GM23338 (cell line): ENCODE measurements at places on chromosomes 16 and 17.

- no peak for DNase-seq
These were observed 23.9 kb upstream of the TAT start for GRCh38 chr16:71600822-71601221.

- no peak for DNase-seq
These were observed 20.3 kb downstream of the TRIM25 start for GRCh38 chr17:56893503-56893902.

DNA sequence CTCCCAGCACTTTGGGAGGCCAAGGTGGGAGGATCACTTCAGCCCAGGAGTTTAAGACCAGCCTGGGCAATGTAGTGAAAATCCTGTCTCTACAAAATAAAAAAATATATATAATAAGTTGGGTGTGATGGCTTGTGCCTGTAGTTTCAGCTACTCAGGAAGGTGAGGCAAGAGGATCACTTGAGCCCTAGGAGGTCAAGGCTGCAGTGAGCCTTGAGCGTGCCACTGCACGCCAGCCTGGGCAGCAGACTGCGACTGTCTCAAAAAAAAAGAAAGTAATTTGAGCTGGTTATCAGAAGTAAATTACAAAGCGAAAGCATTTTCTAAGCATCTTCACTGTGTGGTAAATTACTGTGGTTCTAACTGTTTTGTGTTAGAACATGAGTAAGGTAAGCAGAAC lies 66.2 kb downstream of the NQO1 start:
- no peak for DNase-seq

GRCh38 chr16:85554889-85555718 lies 58.0 kb upstream of the GSE1 start:
- peak; percentile 83 for DNase-seq

DNA sequence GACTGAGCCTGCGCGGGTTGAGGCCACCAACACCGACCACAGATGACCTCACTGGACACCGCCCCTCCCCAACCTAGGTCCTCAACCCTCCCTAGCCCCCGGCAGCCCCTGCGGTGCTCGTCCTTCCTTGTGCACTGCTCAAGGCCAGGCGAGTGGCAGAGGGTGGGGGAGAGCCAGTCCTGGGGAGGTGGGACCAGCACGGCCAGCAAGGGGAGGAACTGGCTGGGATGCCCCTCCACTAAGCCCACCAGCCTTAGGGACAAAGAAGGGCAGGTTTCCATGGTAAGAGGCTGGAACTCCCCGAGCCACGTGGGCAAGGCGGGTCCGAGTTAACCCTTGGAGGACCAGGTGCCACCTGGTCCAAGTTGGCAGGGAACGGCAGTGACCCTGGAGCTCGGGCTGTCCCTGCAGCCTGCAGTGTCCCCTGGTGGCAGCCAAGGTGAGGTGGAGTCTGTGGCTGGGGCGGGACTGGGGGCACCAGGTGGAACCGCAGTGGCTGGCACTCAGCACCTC lies 9.2 kb downstream of the FSCN2 start:
- peak; percentile 86 for DNase-seq

- DNase-seq = no peak
These were observed 17.8 kb downstream of the IRX3 start for GRCh38 chr16:54268766-54269165.

- peak; percentile 82 for DNase-seq
These were observed at the start of gene TMEM132E for GRCh38 chr17:34579017-34579946. TMEM132E (plus strand) TSS chr17:34579582; CDS start chr17:34581077, 1,495 bp downstream.

DNA sequence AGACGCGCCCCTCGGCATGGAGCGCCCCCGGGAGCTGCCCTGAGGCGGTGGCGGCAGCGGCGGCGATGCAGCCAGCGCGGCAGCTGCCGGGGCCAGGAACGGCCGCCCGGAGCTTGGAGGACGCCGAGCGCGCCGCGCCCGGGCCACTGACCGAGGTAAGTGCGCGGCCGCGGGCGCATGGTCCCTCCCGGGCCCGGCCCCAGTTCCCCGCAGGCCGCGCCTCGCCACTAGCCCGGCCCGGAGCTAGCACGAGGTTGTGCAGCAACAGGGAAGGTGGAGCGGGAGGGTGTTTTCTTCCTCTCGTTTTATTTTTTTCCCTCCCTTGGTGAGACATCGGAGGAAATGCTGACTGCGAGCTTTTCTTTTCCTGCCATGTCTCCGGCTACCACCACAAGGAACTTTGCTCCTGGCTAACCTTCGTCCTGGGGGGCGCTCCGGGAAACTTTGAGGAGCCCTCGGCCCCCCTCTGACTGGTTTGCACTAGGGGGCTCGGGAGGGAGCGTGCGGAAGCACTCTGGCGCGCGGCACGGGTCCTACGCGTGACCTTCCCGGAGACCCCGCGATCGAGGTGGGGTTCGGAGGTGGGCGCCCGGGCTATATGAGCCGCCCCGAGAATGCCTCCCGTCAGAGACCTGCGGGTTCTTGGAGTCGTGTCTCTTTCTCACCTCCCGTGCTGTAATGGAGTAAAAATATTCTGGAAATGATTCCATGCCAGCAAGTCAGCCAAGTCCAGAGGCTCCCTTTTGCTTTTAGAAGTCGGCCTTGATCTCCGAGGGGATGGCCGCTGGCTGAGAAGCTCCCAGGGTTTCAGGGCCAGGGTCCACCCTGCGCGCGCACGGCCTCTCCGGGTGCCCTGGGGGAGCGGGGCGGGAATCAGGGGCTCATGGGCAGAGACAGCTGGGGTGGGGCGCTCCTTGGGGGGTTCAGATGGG lies 868 bp downstream of the KCNJ12 start:
- DNase-seq = peak; percentile 64

- DNase-seq = no peak
These were observed 28.2 kb upstream of the HAS3 start for GRCh38 chr16:69077251-69077650.
